ENCODE measurements at places on chromosomes 3 and 15.

GRCh38 chr15:64263567-64263966, 92.4 kb downstream of the CSNK1G1 start:
- no peak for DNase-seq

- DNase-seq: no peak
Measured at GRCh38 chr15:64774037-64774628, 1.3 kb downstream of the RBPMS2 start.

DNA sequence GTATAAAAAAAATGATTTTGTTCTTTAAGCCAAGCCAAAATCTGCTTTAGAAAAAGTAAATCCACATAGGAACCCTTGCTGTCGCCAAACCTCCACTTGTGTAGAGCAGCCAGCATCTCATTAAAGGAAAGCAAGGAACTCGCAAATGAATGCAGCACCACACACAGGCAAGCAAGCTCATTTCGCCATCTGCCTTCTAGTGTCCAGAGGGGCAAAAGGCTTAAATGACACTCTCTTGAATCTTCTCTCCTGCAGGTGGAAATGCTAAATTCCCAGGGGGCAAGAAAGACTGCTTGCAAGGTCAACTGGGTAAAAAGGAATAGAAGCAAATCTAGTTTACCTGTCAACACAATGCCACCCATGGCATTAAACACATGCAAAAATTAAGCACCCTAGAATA, 2.4 kb downstream of the MB21D2 start:
- peak; percentile 60 for DNase-seq

GRCh38 chr15:41872166-41872747, 21.6 kb downstream of the SPTBN5 start:
- no peak for DNase-seq

GRCh38 chr3:37492977-37493471, 318.6 kb upstream of the LRRFIP2 start:
- DNase-seq: no peak

DNA sequence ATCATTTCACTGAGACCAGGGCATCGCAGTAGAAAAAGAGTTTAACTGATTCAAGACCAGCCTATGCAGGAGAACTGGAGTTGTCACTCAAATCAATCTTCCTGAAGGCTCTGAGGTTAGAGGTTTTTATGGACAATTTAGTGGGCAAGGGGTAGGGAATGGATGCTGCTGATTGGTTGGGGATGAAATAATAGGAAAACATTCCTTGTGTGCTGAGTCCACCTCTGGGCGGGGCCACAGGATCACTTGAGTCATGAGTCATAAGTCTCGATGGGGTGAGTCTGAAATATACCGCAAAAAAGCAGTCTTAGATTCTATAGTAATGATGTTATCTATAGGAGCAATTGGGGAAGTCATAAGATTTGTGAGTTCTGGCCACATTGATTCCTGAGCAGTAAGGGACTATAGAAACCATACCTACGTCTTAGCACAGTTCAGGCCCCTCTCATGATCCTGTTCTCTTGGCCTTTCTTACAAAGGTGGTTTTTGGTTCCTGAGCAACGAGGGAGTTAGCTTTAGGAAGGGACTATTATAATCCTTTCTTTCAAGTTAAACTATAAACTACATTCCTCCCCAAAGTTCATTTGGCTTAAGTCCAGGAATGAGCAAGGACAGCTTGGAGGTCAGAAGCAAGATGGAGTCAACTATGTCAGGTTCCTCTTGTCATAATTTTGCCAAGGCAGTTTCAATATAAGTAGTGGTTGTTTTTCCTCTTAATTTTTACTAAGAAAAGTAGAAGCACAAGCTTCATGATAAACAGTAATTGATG, 2.7 kb upstream of the OPA1 start:
- no peak for DNase-seq

DNA sequence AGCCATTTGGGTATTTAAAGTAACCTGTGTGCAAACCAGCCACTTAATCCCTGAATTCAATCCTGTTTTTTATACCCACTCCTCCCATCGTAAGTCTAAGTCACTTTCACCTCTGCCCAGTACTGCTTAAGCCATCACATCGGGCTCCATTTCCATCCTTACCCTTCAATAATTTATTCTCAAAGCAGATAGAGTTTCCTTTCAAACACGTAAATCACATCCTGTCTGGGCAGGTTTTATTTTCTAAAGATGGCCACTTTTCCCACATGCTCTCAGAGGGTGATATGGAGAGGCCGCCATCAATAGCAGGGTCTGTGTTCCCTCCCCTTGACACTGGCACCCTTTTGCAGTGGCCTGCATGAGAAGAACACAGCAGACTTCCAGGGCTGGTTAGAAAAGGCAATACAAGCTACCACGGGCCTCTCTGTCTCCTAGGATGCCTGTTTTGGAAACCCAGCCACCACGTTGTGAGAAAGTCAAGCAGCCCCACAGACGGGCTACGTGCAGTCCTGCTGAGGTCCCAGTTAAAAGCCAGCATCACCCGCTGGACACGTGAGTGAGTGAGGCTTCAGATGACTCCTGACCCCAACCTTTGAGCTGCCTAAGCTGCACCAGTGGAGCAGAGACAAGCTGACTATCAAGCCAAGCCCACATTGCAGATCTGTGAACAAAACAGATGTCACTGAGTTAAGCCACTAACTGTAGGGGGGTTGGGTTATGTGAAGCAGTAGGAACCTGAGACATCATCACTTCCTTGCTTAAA, 241.8 kb upstream of the SLCO3A1 start:
- DNase-seq: no peak

DNA sequence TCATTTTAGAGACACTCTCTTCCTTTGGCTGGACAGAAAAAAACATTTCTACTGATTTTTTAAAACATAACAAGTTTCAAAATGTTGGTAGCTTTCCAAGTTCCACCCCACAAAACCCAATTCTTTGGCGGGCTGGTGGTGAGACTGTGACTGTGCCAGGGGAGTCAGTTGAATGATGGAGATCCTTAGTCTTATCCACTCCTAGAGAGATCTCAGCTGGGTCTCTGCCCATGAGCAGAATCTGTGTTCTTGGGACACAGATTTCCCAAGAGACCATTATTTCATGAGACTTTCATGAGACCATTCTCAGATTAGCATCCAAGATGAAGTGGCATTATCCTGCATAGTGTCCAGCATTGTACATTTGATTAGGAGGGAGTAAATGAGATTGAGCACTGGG, 135.1 kb upstream of the NPHP3 start:
- DNase-seq: no peak

GRCh38 chr15:41996921-41997592, 23.8 kb downstream of the PLA2G4E start:
- no peak for DNase-seq

- DNase-seq: peak; percentile 79
Measured at GRCh38 chr3:118884748-118885206, 149.9 kb downstream of the IGSF11 start.

GRCh38 chr15:78061963-78062427, 15.5 kb downstream of the TBC1D2B start:
- DNase-seq: no peak

- DNase-seq: no peak
Measured at GRCh38 chr3:54647721-54648120, 280.1 kb downstream of the LRTM1 start.

GRCh38 chr3:170178651-170179050, 2.9 kb downstream of the PHC3 start:
- DNase-seq: no peak

- no peak for DNase-seq
Measured at GRCh38 chr3:133892541-133893231, 3.0 kb downstream of the RAB6B start.

GRCh38 chr3:169146866-169147237, 516.7 kb downstream of the MECOM start:
- DNase-seq: no peak

DNA sequence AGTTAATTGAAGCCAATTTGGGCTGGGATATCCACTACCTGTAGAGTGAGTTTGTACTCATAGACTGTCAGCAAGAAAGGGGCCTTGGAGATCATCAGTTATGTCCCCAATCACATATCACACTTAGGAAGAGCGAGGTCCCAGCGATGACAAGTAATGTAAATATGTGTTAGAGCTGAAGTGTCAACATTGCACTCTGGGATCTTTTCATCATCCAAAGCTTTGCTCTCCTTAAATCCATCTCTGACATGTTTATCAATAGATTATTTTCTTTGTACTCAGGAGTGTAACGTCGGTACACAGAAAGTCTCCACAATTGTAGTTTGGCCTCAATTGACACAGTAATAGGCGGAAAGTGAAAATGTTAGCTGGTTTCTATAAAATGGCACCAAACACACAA, 113.7 kb upstream of the TPRG1 start:
- no peak for DNase-seq

GRCh38 chr3:8399686-8400085, 101.9 kb upstream of the LMCD1 start:
- DNase-seq: no peak

DNA sequence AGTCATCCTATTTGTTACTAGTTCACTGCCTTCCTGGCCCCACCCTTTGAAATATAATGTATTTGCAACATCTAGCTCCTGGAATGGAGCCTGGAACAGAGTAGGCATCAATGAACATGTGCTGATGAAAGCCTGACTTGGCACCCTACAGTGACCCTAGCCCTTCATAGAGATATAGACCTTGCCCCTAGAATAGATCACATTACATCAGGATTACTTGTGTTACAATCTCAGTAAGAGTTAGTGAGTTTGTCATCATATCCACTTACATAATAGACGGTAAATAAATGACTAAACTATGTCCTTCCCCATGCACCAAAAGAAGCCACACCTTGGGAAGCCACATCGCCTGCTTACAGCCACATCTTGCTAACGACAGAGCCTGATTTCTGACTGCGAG, 110.5 kb upstream of the WNT5A start:
- DNase-seq: no peak

- no peak for DNase-seq
Measured at GRCh38 chr3:12869035-12869621, 27.8 kb upstream of the RPL32 start.

DNA sequence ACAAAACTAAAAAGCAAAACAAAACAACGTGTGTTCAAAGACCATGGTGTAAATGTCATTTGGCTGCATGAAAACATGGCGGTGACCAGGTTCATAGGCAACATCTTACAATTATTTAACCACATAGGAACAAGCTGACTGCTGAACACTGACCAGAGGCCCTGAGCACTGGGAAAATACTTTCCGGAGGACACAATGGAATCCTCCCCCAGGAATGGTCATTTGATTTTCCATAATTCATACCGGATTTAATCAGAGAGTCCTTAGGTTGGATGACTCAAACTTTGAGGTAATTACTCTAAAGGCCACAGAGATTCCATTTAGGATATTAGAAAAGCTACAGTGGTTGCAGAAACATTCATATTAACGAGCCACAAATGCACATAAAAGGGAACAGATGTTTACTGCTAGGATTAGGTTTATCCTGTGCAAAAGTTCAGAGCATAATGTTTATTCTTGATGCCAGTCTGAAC, 254.7 kb downstream of the NR1D2 start:
- no peak for DNase-seq

GRCh38 chr3:28544831-28545230, 196.2 kb upstream of the AZI2 start:
- no peak for DNase-seq

GRCh38 chr3:14166877-14167603, 11.4 kb downstream of the XPC start:
- no peak for DNase-seq

DNA sequence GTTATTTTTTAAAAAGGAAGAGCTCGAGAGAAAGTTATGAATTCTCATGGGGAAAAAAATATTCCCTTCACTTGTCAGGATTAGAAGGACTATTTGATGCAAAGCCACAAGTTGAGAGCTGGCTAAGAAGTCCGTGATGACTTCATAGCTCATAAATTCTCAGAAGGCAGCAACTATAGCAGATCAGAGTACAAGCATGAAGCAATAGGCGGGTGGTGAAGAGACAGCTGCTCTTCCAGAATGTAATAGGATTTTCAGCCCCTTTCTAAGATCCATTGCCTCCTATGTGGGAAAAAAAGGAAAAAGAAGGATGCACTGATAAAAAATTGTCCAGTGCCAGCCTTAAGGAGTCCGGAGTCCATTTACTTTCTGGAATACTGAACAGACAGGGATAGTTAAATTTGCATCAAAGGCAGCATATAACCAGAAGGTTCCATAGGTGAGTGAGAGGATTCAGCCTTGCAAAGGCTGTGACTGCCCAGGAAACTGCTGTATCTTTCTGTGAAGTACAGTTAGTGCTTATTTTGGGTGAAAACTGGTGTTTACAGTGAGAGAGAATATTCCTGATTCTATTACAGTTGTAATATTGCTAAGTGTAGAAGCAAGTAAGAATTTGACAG, 929.5 kb upstream of the ALCAM start:
- DNase-seq: peak; percentile 81

DNA sequence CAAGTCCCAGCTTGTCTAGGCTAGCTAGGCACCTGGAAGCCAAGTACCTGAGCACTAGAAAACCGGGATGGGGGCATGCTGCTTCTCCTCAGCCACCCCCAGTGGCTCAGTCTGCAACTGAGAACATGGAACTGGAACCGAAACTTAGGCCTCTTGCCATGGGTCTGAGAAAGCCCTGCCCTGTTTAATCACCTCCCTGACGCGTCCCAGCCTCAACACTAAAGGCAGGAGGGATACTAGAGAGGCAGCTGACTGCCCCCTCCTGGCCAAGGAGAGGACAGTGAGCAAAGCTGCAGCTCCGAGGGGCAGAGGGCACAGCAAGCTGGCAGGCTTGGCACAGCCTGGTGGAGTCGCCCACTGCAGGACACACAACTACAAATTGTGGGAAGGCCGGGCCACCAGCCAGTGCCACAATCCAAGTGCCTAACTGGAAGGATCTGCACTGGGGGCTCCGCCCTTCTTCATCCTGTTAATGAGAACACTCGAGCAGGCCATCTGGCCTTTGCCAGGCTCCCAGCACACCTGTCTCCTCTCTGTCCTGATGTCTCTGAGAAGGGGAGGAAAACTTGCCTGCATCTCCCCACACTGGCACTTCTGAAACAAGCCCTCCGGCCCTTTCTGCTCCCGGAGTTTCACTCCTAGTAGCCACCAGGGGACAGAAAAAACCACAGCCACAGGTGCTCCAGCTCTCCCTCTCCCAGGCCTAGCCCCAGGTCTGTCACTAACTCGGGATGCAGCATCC, 53.7 kb downstream of the BDH1 start:
- DNase-seq: peak; percentile 58

DNA sequence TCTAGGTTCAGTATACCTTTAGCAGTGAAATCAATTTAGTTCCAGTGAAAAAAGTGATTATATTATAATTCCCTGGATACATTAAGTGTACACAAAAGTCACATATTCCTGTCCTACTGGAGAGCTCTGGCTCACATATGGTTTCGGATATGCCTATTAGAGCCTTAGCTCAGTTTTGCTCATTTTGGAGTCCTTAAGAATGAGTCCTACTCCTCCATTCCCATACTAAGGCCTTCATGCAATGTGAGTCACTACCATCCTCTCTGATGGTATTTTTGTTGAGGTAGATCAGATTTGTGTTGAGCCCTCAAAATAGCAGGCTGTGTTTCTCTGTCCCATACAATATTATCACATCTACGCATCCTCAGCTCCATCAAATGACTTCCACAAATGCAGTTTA, 294.2 kb upstream of the COL8A1 start:
- no peak for DNase-seq

- DNase-seq: no peak
Measured at GRCh38 chr3:185335799-185336198, 27.1 kb upstream of the MAP3K13 start.

DNA sequence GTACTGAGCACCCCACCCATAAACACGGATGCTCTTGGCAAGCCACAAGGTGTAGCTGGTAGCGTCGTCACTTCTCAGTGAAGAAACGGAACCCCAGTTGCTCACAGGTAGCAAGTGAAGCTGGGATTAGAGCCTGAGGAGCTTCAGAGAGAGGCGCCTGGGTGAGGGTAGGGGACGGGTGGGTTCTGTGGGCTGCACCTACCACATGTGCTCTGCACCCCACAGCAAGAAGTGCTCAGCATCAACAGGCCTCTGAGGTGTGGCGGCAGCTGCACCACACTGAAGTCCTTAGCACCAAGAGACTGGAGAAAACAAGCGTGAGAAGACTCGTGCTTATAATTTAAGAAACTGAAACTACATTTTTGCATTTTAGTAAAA, 9.8 kb downstream of the MAP6D1 start:
- no peak for DNase-seq

Measured in globus pallidus (tissue), 1 donor.